Posterior vena cava (tissue), 2 donors: ENCODE measurements at places on chromosomes 16 and 17. TPM values are rescaled to one million over a fixed set of nuclear protein-coding genes. Genes with fewer than 3 reads are reported as not detected.

- DNase-seq, result peak; percentile 92
Observed at GRCh38 chr17:77542551-77543490, 402.1 kb downstream of the SEC14L1 start.

DNA sequence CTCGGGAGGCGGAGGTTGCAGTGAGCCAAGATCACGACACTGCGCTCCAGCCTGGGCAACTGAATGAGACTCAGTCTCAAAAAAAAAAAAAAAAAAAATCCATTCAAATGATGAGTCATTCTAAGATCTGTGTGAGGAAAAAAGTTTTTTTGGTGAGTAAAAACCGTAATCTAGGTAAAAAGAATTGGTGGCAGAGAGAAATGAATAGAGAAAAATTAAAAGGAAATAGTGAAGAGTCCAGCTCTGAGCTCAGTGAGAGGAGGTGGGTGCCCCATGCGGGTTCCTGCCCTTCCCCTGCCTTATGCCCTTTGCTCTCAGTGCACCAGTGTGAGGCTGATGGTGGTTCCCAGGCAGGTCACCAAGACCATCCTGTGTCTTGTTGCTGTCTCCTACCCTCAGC is 20.9 kb downstream of the GAN start:
- no peak for DNase-seq

- DNase-seq, result peak; percentile 84
Observed at GRCh38 chr17:9021158-9021991, at the start of gene NTN1. Gene NTN1 (plus strand): TSS chr17:9021510. CDS start chr17:9022374, 864 bp downstream.

The ULK2 gene
- total RNA-seq, result 23.8 TPM

The TBC1D3K gene
- total RNA-seq, result not detected

The TERB1 gene
- total RNA-seq, result 0.28 TPM

The PDP2 gene
- 5.5 TPM for total RNA-seq
